ACHN (cell line): ENCODE measurements at places on chromosomes 13 and 19.
A peak's percentile ranks its signal among the peaks of the same experiment; 100 is the strongest.

DNA sequence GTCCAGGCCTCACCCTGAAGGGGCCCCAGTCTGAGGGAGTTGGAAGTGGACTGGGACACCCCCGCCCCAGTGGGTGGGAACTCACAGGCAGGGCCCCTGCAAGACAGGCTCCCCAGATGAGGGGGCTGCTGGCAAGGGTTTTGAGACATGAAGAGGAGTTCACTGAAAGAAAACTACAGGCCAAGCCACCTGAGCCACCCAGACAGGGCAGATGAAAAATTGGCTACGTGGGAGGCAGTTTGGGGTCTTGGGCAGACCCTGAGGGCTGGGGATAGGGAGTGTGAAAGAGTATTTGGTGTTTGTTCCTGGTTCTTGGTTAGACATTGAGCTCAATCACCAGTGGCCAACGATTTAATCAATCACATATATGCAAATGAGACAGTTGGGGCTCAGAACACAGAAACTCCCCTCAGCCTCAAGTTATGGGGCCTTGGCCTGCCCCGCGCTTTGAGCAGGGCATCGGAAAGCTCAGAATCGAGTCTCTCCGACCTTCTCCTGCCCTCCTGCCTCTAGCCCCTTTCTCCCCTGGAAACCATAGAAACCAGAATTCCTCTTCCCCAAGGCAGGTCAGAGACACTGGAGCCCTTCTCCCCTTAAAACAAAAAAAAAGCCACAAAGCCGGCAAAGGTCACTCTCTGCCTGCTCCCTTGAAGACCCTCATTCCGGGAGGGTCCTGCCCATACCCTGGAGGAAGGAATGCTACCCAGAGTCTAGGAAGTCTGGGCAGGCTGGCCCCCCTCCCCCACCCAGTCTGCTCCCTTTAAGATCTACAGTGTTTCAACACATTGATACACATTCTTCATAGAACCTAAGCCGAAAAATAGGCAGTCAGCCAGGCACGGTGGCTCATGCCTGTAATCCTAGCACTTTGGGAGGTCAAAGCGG, 1.3 kb upstream of the ISYNA1 start:
- no peak for DNase-seq

DNA sequence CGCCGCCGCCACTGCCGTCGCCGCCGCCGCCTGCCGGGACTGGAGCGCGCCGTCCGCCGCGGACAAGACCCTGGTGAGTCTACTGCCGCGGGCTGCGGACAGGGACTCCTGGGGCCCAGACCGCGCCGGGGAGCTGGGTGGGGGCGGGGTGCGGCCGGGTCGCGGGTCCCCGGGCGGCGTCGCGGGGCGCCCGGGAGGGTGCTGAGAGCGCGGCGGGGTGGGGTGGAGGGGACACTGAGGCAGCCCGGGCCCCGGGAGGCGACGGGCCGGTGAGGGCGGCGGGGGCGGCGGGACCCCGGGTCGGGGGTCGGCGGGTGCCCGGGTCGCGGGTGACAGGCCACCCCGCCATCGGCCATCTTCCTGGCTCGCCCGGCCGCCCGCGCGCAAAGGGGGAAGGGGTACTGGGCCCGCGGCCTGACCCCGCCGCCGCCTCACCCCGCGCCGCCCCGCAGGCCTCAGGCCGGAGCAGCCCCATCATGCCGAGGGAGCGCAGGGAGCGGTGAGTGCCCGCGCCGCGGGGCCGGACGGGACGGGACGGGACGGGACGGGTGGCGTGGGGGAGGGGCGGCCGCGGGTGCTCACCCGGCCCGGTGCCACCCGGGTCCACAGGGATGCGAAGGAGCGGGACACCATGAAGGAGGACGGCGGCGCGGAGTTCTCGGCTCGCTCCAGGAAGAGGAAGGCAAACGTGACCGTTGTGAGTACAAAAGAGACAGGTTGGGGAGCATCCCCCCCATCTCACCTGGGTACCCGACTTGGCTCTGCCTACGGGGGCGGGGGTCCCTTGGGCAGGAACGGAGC, 489 bp downstream of the CCNE1 start:
- no peak for DNase-seq

DNA sequence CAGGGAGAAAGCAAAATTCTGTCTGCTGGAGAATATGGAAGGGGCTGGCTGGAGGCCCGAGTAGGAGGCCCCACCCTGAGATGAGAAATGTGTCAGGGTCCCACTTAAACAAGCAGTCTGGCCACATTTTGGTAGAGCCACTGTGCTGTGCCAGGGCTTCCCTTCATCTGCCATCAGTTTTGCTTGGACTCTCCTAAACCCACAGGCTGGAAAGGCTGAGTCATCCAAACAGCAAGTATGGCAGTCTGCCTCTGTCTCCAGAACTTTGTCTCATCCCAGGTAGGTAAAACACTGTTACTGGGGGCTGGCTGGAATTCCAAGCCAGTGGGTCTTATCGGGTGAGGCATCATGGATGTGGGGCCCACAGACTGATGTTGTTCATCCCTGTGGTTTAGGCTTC, 1390.6 kb downstream of the UQCRFS1 start:
- no peak for DNase-seq

GRCh38 chr13:34224877-34225276, 406.9 kb downstream of the RFC3 start:
- DNase-seq = no peak

GRCh38 chr19:31503211-31503610, 154.0 kb upstream of the TSHZ3 start:
- DNase-seq = no peak

DNA sequence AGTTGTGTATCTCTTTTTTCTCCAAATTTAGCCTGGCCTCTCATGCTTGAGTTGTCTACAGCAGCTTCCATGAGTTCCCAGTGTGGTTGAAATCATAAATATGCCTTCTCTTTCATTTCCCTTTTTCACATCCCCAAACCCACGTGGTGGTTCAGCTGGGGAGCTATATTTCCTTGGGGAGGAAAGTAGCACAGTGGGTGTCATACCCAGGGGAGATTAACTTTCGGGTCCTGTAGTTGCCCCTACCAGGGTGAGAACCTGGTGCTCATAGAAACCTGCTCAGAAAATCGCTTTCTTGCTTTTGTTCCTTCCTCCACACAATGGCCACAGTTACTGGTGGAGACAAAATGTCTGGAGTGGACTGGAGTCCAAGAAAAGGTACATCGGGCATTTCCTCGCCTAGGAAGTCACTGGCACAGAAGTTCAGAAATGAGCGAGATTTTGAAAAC, 7.0 kb upstream of the LILRA4 start:
- no peak for DNase-seq

DNA sequence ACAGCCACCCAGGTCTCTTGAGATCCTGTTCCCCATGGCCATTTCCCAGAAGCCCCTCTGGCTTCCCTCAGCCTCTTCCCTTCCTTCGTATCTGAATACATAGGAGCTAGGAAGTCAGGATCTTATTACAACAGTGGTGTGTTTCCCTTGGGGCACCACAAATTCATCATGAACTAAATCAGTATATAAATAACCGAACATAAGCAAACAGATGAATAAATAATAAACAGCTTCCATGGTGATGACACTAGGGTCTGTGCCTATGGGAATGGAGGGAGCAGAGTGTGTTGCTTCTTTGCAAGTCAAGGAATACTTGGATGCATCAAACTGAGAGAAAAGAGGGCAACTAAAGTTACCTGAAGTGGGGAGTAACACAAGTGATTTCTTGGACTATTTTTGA, 527.6 kb downstream of the LMO7 start:
- DNase-seq = no peak

- no peak for DNase-seq
These were observed 23.8 kb downstream of the PRKD2 start for GRCh38 chr19:46692918-46693722.

DNA sequence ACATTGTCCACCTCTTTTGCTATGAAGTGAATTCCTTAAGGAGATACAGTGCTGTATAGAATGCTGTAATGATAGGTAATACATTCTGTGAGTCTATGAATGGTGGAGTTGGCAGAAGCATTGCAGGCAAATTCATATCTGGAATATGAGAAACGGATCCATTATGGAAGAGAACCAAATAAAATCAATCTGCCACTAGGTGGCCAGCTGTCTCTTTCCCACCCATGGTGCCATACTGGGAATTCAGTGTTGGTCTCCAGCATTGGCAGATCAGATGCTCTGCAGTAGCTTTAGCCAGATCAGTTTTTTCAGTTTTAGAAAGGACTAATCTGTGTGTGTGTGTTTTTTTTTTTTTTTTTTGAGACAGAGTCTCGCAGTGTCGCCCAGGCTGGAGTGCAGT, 27.6 kb downstream of the DNAJC3 start:
- DNase-seq = peak; percentile 13

DNA sequence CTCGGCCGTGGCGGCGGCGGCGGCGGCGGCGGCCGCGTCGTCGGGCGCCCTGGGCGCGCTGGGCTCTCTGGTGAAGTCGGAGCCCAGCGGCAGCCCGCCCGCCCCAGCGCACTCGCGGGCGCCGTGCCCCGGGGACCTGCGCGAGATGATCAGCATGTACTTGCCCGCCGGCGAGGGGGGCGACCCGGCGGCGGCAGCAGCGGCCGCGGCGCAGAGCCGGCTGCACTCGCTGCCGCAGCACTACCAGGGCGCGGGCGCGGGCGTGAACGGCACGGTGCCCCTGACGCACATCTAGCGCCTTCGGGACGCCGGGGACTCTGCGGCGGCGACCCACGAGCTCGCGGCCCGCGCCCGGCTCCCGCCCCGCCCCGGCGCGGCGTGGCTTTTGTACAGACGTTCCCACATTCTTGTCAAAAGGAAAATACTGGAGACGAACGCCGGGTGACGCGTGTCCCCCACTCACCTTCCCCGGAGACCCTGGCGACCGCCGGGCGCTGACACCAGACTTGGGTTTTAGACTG, 1.7 kb downstream of the SOX1 start:
- no peak for DNase-seq

- no peak for DNase-seq
These were observed 162.3 kb upstream of the TSC22D1 start for GRCh38 chr13:44738463-44738862.

- no peak for DNase-seq
These were observed 1158.0 kb downstream of the EFNB2 start for GRCh38 chr13:105377452-105377851.

DNA sequence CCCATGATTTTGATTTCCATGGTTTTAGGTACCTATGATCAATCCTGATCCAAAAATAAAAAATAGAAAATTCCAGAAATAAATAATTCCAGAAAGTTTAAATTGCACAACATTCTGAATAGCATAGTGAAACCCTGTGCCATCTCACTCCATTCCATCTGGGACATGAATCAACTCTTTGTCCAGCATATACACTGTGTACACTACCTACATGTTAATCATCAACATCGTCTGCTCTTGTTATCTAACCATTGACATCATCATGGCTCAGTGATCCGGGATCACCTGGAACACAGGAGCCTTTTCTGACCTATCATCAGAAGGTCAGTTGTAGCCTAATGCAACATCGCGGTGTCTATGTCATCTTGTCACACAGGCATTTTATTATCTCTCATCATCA, 75.6 kb downstream of the MYO16 start:
- no peak for DNase-seq

DNA sequence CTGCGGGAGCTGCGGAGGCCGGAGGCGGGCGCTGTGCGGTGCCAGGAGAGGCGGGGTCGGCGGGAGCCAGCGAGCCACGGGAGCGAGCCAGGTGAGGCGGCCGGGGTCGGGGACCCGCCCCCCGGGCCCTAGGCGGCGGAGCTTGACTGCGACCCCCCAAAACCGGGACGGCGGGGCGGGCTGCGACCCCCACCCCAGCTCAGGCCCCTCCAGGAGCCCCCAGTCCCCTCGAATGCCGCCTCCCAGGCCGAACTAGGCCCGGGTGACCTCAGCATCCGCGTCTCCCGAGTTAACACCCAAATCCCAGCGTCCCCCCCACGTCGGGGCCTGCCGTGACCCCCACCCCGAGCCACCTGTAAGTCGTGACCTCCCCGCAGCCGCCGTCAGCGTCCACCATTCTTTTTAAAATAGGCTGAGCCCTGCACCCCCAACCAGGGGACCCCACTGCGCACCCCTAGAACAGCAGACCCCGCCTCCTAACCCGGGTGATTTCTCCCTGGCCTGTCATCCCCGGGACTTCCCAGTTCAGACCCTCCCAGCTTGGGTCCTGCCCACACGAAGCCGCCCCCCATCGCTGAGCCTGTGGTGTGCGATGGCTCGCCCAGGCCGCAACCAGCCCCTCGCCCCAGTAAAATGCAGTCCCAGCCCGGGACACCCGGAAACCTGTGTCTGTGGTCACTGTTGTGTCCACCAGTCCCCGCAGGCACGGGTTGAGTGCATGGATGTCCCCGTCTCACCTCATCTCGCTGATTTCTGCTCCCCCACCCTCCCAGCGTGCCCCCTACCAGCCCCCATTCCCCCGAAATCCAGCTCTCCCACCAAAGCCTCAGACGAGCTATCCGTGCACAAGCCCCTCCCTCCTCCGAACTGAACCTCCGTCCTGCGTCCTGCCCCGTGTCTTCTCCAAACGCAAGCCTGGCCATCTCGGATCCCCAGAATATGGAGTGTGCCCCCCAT, 551 bp downstream of the FZR1 start:
- DNase-seq = no peak

DNA sequence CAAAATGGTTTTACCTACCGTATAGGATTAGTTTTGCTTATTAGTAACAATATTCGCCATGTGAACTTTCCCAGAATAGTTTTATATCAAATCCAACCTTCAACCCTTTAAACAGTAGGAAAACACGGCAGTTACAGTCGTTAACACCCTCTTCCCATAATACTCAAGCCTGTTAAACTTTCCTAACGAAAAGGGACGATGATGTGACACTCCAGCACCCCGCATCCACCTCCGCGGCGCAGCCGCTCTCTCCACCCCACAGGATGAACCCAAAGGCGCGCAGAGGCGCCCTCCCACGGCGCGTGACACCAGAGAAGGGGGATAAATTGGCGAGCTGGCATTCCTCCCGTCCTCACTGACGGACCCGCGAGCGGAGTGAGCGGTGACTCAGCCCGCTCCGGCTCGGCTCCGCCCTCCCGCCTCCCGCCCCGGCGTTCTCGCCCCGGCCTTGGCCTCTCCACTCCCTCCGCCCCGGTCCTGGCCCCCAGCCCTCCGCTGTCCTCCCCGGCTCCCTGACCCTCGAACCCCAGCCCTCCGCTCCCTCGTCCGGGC, 665 bp downstream of the TUBGCP3 start:
- peak; percentile 89 for DNase-seq

- no peak for DNase-seq
These were observed 1558.5 kb downstream of the EFNB2 start for GRCh38 chr13:104976986-104977385.

- DNase-seq = no peak
These were observed 1241.5 kb upstream of the MIR17HG start for GRCh38 chr13:90105849-90106496.

DNA sequence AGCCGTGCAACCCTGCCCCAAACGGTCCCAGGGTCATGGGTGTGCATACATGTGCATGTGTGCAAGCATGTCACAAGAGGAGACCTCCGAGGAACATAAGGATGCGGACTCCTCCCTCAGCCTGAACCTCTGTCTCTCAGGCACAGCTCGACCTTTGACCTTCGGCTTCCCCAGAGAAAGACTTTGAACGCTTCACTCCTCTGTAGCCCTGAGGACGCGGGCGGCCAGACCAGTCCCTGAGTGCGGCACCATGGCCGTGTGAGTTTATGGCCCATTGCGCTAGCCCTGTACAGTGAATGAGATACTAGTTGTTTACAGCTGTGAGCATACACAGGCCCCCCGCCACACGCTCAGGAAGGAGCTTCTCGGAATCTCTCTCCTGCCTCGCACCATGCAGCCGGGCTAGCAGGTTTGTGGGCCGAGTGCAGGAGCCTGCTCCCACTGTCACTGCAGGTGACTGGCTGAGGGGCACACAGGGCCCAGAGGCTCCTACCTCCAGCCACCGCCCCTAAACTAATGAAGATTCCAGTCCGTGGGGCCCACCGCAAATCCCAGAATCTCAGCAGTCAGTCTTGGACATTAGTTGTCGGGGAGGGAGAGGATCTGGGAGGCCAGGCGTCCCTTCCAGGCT, 10.8 kb downstream of the RASA3 start:
- DNase-seq = no peak

- no peak for DNase-seq
These were observed 65.1 kb upstream of the TEX29 start for GRCh38 chr13:111255228-111255790.
